ENCODE measurements at places on chromosomes 5 and 9. TPM values are rescaled to one million over a fixed set of nuclear protein-coding genes. Genes with fewer than 3 reads are reported as not detected.

GRCh38 chr5:7396713-7397454 lies 946 bp downstream of the ADCY2 start:
- no peak for DNase-seq

- DNase-seq: no peak
Observed at GRCh38 chr9:129465834-129466535, 154.9 kb downstream of the C9orf50 start.

- no peak for DNase-seq
Observed at GRCh38 chr9:29640507-29640906, 2067.2 kb upstream of the C9orf72 start.

- DNase-seq: no peak
Observed at GRCh38 chr5:52693280-52693679, 94.4 kb upstream of the ITGA1 start.

Gene SECISBP2
- total RNA-seq: 68.4 TPM

Gene MARCOL
- not detected for total RNA-seq

All from omental fat pad (tissue), 4 donors.